Activated T-cell treated with anti-CD3 and anti-CD28 coated beads, Interleukin-2, amount 50 U/mL, for 48 hours (primary cell): ENCODE measurements at places on chromosomes 2 and 18.

GRCh38 chr2:42386682-42387081 lies 25.7 kb upstream of the COX7A2L start:
- DNase-seq: no peak

DNA sequence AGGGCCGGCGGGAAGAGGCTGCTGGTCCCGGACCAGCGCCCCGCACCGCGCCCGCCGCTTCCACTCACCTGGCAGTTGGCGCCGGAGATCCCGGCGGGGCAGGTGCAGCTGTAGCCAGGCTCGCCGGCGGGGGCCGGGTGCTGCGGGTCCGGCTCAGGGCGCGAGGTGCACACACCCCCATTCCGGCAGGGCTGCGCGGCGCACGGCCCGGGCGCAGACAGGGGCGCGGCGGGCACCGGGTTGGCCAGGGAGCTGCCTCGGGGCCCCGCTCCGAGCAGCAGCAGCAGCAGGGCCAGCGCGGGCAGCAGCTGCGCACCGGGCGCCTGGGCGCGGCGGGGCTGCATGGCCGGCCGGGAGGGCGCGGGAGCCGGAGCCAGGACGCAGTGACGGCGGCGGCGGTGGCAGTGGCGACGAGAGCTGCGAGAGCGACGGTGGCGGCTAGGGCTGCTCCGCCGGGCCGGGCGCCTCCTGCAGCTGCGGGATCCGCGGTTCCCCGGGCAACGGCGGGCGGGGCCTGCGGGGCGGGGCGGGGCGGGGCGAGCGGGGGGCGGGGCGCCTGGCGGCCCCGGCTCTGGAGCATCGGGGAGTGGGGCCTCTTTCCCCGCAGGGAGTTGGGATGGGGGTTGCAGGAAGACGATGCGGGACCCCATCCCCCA lies at the start of gene DNER:
DNER (minus strand) TSS at position 476 of the 656 bp plus-strand sequence; CDS start at position 344, 132 bp downstream.
- peak; percentile 59 for DNase-seq

DNA sequence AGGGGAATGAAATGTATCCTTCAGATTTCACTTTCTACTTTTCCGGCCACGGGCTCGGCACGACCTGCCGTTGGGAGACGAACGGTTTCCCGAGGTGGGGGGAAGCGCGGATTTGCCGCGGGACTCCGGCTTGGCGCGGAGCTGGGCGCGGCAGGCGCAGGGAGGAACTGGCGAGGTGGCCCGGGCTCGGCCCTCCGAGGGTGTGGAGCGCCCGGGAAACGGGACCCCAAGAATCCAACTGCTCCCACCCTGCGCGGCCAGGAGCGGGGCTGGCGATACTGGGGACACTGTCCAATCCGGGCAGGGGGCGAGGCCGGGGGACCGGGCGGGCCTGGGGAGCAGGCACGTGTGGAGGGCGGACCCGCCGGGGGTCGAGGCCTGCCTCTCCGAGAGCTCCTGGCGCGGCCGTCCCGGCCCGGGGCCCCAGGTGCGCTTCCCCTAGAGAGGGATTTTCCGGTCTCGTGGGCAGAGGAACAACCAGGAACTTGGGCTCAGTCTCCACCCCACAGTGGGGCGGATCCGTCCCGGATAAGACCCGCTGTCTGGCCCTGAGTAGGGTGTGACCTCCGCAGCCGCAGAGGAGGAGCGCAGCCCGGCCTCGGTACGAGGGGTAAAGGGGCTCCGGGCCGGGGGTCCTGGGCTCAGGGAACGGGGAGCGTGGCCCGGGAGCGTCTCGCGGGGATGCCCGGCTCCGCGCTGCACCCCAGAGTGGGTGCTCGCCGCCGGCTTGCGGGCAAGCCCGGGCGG lies at the start of gene ANXA4:
ANXA4 (plus strand) TSS at position 560 of the 747 bp plus-strand sequence. CDS start 39,432 bp downstream, outside the sequence.
- peak; percentile 82 for DNase-seq

GRCh38 chr2:224835405-224835804 lies 119.2 kb upstream of the CCDC195 start:
- DNase-seq: no peak

GRCh38 chr2:9757501-9758264 lies 85.6 kb upstream of the TAF1B start:
- no peak for DNase-seq
